ENCODE measurements at places on chromosomes 12 and 14. TPM values are rescaled to one million over a fixed set of nuclear protein-coding genes. Genes with fewer than 3 reads are reported as not detected.
A peak's percentile ranks its signal among the peaks of the same experiment; 100 is the strongest.

The IL22 gene
- not detected for total RNA-seq

- DNase-seq = no peak
Measured at GRCh38 chr14:90660865-90661570, 155.2 kb downstream of the TTC7B start.

GRCh38 chr14:104321802-104322130, 183.4 kb downstream of the KIF26A start:
- no peak for DNase-seq

- DNase-seq = no peak
Measured at GRCh38 chr12:95731519-95731958, 59.0 kb downstream of the NTN4 start.

DNA sequence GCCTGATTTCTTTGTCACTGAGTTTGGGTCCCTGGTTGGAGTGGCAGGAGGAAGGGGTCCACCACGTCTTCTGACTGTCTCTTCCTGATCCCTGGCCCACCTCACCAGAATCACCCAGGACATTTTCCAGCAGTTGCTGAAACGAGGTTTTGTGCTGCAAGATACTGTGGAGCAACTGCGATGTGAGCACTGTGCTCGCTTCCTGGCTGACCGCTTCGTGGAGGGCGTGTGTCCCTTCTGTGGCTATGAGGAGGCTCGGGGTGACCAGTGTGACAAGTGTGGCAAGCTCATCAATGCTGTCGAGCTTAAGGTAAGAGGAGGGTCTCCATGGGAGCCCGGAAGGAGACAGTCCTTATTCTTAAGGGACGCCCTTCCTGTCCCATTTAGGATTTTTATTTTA, 12.3 kb downstream of the MARS1 start:
- no peak for DNase-seq

- no peak for DNase-seq
Measured at GRCh38 chr14:51613416-51613815, 38.3 kb upstream of the FRMD6 start.

GRCh38 chr12:113641426-113642030, 169.9 kb upstream of the LHX5 start:
- DNase-seq = no peak

DNA sequence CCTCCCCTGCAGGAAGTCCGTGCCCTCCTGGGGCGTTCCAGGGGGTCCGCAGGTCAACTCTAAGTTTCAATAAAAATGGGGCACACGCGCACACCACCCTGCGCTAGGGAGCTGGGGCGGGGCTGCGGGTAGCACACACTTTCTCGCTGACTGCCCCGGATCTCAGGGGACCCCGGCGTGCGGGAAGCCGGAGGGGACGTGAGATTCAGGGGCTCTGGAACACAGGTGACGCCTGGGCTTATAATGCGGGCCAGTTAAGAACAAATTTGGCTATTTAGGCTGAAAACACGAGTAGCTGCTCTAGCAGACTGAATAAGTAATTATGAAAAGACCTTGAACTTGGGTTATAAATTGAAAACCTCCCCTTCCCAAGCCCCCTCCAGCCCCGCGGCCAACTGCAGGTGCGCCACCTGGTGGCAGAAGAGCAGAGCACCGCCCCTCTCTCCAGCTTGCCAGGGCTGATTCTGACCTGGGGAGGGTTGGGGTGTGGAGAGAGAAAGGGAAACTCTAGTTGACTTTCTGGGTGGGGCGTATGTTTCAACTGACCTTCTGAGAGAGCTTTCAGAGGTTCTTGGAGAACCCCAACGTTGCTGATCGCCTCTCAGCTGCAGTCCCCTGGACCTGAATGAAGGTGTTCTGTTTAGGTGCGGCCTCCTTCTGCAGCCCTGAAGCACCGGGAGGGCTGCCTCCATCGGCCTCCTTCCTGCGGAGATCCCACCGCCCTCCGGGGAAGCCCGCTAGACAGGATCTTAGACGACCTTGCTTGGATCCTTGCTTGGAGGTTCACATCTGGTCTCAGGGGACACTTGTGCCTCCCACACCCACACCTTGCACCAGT, 118.4 kb upstream of the EVL start:
- DNase-seq = peak; percentile 29

GRCh38 chr14:24100197-24100981, 6.3 kb downstream of the PCK2 start:
- no peak for DNase-seq

- no peak for DNase-seq
Measured at GRCh38 chr12:101127521-101128219, 82.4 kb downstream of the SLC5A8 start.

DNA sequence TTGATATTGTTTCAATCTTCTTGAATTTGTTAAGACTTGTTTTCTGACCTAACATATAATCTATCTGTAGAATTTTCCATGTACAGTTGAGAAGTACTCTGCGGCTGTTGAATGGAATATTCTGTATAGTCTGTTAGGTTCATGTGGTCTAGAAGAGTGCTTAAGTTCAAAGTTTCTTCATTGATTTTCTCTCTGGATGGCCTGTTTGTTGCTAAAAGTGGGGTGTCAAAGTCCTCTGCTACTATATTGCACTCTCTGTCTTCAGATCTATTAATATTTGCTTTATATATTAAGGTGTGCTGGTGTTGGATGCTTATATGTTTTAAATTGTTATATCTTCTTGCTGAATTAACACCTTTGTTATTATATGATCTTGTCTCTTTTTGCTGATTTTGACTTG, 290.9 kb upstream of the STXBP6 start:
- DNase-seq = no peak

DNA sequence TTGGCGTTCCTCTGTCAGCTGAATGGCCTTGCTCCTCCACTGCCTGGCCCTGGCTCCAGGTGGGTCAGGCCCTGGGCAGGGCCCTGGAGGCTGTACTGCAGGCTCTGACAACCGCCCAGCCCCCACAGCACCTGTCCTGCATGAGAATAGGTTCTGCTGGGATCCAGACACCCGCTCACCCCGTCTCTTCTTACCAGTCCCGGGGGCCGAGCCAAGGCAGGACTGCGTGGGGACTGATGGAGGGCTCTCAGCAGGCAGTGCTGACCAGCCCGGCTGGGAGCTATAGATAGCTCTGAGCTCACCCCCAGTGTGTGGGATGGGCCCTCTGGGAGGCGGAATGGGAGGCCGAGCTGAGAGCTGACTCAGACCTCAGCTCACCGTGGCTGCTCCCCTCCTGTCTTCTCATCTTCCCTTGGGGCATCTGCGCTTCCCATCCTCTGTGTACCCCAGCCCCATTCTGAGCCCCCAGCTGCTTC, 39.6 kb downstream of the TEAD4 start:
- DNase-seq = no peak

DNA sequence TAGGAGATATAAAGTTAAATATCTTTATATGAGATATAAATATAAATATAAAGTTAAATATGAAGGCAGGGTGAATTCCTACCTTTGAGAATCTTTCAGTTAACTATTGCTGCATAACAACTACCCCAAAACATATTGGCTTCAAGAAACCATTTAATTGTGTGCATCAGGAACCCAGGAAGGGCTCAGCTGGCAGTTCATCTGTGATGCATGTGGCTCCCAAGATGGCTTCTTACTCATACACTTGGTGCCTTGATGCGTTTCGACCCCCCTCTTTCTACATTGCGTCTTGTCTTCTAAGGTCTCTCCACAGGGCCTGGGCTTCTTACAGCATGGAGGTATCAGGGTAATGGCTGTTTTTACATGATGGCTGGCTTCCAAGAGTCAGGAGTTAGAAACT, 253.9 kb upstream of the CRY1 start:
- DNase-seq = no peak

GRCh38 chr12:112841906-112842305, 50.4 kb downstream of the RPH3A start:
- no peak for DNase-seq

- no peak for DNase-seq
Measured at GRCh38 chr14:76134231-76134630, 17.5 kb upstream of the GPATCH2L start.

- DNase-seq = no peak
Measured at GRCh38 chr14:74042296-74042695, 23.1 kb downstream of the BBOF1 start.

DNA sequence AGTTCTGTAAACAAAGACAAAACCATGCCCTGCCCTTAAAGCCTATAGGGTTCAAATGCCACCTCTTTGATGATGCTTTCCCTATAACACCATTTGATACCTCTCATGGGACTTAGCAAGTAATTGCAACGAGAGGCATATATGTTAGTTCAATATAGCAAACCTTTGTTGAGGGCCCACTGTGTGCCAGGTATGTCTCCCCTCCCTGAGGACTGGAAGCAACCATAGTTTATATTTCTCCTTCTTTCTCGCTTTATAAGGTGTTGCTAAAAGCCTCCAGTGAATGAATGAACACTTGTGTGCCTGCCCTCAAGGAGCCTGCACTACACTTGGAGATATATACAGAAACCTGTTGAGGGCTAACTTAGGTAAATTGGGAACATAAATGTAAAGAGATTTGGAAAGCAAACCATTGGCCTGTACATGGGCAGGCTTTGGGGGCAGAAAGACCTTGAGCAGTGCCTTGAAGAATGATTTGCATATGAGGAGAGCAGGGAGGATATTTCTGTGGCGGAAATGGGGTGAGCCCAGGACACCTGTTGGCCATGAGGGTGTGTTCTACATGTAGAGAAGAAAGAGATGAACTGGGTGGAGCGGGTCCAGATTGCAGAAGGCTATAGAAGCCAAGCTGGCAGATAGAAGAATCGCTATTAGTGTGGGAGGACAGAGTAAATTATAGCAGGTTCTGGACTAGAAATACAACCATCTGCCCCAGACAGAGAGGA, 1.8 kb upstream of the CKAP4 start:
- DNase-seq = no peak
